ENCODE measurements at places on chromosomes 5 and 9.

GRCh38 chr9:90724880-90725279, 76.7 kb upstream of the SYK start:
- no peak for DNase-seq

- DNase-seq = peak; percentile 6
These were observed 33.9 kb downstream of the TRIP13 start for GRCh38 chr5:926417-927171.

DNA sequence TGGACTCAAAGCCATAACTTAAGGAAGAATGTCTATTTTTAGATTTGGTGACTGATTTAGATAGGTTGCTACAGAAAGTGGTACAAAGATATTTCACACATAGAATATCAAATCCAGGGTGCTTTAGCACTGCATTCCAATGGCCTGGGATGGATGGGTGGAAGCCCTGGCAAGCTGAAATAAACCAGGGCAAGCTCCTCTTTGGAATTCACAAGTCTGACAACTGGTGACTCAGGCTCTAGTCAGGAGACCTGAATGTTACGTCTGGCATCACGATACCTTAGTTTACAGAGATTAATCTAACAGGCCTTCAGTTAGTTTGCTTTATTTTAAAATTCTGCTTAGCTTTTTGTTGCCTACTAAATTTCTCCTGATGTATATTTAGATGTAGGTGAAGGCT, 144.0 kb downstream of the TMC1 start:
- DNase-seq = no peak

DNA sequence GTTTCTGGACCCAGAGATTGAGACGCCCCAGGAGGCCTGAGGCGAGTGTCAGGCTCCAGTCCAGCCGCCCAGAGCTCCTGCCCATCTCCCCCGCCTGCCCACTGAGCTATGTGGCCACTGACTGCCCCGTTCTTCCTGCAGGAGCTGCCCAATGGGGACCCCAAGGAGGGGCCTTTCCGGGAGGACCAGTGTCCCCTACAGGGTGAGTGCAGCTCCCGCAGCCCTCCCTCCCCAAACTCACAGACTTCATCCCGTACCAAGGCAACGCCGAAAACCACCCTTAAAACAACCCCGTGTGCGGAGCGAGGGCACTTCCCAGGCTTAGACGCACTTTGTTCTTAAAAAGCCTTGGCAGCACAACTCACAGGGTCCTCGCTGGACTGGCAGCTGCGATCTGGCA, 23.4 kb downstream of the NKD2 start:
- DNase-seq = no peak

DNA sequence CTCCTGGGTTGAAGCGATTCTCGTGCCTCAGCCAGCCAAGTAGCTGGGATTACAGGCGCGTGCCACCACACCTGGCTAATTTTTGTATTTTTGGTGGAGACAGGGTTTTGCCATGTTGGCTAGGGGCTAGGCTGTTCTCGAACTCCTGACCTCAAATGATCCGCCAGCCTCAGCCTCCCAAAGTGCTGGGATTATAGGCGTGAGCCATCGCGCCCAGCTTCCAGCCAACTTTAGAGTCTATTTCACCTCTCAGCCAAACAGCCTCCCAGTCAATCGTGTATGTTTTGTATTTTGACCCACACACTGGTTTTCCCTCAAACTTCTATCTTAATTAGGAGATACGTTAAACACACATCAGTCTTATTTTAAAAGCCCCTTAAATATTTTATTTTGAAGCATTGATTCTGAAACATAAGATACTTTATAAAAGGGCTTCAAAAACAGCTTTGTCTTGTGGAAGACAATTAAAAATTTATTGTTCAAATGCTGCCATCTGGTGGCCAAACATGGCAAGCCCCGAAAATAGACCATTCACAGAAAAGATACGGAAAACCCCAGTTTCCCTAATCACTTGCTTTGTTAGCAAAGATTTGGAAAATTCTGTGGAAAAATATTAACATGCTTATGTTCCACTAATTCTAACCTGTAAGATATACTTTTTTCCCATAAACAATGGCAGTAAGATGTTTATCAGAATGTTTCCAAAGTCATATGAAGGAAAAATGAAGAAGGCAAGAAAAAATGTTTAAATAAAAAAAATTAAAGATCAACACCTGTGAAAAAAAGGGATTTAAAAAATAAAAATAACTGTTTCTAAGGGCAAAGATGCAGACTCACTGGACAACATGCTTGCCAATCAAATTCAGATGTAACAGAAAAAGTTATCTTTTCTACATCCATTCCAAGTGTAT, 33.1 kb downstream of the APTX start:
- DNase-seq = no peak

GRCh38 chr5:102996011-102996575, 123.8 kb downstream of the GIN1 start:
- no peak for DNase-seq

DNA sequence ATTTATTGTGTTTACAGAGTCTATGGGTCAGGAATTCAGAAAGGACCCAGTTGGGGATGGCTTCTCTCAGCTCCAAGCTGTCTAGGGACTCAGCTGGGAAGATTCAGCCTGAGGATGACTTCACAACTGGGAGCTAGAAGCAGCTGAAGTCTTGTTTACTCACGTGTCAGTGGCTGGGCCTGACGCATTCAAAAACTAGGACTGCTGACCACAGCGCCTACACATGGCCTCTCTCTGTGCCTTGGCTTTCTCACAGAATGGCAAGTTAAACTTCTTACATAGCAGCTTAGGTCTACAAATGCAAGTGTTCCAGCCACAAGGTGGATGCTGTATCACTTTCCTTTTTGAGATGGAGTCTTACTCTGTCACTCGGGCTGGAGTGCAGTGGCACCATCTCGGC, 16.3 kb upstream of the PPP2CA start:
- DNase-seq = no peak

GRCh38 chr5:67652201-67652600, 455.6 kb upstream of the CD180 start:
- no peak for DNase-seq

DNA sequence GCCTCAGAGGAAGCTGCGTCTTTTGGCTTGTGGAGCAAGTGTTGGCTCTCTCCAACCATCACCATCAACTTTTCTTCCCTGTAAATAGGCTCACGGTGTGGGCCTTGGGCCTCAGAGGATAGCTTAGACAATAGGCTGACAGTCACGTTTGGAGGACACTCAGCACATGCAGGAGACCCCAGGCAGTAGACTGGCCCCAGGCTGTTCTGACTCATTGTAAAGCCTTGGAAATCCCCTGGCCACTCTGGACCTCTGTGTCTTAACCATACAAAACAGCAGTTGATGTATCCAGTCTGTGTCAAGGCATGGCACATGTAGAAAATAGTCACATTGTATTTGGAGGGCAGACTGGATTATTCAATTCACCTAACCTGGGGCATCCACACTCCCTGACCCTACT, 18.6 kb downstream of the CD74 start:
- DNase-seq = no peak

DNA sequence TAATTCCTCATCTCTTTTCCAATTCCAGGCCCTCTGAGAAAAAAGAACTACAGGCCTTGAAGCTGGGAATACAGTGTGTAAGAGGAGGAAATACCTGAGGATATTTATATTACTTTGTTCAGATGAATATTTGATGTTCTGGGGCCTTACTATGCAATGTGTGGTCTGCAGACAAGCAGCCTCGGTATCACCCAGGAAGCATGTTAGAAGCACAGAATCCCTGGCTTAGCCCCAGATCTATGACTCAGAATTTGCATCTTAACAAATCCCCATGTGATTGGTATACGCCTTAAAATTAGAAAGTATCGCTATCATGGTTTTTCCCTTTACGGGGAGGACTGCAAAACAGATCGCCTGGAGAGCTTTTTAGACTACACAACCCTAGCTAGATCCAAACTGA, 121.0 kb downstream of the JAKMIP2 start:
- DNase-seq = no peak

Measured in stimulated activated CD4-positive, alpha-beta T cell treated with anti-CD3 and anti-CD28 coated beads, Interleukin-1b, Interleukin-23, amount 100 ng/mL, for 1 hour (primary cell).